Omental fat pad (tissue), 4 donors: ENCODE measurements at places on chromosomes 12 and 14.

- DNase-seq, result no peak
These were observed 123.6 kb upstream of the NAP1L1 start for GRCh38 chr12:76208129-76208528.

DNA sequence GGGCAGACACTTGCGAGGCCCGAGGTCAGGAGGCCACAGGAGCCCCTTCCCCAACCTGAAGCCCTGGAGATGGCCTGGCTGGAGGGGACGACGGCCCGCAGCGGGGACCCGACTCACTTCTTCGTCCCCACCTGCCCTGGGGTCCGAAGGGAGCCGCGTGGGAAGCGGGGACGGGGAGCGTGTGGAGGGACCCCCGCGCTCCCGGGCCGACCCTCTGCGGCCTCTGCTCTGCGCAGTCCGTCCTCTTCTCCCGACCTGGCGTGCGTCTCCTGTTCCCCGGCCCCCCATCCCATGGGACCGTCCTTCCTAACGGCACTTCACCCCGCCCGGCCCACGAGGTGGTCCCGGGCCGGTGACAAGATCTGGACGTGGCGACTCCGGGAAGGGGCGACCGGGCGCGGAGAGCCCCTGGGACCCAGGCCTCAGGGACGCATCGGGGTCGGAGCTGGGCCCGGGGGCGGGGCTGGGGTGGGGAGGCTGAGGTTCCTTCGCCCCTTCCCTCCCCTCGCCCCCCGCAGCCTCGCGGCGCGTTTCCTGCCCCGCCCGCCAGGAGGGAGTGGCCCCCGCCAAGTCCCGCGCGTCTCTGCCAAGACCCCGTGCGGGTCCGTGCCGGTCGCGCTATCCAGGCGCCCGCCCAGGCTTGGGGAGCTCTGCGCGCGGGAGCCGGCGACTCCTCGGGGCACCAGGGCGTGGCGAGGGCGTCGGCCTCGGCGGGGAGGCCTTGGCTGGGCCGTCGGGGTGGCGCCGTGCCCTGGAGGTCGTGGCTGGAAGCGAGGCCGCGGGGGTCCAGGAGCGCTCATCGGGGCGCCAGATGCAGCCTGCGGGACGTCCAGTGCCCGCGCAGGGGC is 97.1 kb downstream of the TNFAIP2 start:
- DNase-seq, result no peak

DNA sequence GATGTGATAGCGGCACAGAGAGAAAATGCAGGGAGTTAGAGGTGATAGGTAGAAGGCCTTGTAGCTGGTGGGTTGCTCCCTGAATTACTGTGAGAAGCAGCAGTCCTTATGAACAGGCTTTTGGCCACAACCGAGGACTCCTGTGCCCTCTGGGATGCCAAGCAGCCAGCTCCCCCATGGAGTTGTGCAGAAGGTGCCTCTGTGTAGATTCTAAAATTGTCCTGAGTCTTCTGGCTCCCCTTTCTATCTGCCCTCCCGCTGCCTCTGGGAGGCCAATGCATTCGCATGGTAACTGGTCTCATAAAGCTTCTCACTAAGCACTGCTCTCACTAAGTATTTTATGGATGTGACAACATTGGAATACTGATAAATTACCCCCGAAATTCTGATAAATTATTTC is 16.1 kb upstream of the SUSD6 start:
- DNase-seq, result no peak

DNA sequence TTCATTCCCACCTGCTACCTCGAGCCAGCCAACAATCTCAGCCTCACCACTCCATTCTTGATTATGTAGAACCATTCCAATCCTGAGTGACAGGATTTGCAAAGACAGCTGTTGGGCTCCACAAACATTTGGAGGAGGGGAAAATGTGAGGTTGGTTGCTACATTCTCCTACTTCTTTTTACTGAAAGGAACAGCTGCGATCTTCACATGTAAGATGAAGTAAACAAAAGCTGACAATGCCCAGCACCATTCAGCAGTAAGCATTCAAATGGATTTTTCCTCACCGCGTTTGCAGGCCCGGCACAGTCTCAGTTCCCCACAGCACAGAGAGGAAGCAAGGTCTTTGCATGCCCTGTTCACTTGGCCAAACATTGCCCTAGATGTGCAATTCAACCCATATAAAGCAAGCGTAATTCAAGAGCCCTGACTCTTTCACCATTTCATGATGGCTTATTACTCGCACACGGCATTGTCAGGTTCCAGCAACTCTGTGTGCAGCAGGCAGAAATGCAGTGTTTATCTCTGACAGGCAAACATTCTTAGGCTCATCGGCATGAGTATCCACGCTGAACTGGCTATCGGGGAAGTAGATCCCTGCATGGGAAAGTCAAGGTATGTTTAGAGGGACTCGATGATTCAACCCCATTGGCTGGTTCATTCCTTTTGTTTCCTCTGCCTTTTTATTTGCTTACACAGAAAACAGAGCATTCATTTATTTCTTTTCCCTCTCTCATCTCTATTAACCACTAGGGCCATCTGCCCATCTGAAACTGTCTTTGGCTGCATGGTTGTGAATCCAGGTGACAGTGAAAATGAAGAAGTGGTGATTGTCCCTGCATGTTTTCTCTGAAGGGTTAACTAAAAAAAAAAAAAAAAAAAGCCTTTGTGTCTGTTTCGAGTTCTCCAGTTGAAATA is 236.1 kb upstream of the PLEKHG7 start:
- DNase-seq, result no peak

- DNase-seq, result no peak
These were observed 140.8 kb downstream of the SCARB1 start for GRCh38 chr12:124722878-124723277.

- no peak for DNase-seq
These were observed 625 bp downstream of the ANGEL1 start for GRCh38 chr14:76812093-76812421.

DNA sequence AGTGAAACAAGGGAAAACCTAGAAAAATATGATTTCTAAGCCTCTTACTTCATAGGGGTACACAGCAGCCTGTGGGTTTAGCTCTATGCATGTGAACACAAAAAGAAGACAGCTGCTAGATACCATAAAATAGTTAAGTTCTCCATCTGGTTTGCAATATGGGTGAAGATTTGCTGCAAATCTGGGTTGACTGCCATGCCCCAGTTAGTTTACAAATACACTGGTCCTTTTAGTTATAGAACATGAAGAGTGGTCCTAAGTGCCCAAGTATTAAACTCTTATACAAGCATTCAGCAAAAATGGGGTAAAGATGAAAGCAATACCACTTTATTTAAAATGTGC is 176.1 kb downstream of the AEBP2 start:
- no peak for DNase-seq
